Dermis blood vessel endothelial cell (primary cell): ENCODE measurements at places on chromosomes 2 and 18.
A peak's percentile ranks its signal among the peaks of the same experiment; 100 is the strongest.

DNA sequence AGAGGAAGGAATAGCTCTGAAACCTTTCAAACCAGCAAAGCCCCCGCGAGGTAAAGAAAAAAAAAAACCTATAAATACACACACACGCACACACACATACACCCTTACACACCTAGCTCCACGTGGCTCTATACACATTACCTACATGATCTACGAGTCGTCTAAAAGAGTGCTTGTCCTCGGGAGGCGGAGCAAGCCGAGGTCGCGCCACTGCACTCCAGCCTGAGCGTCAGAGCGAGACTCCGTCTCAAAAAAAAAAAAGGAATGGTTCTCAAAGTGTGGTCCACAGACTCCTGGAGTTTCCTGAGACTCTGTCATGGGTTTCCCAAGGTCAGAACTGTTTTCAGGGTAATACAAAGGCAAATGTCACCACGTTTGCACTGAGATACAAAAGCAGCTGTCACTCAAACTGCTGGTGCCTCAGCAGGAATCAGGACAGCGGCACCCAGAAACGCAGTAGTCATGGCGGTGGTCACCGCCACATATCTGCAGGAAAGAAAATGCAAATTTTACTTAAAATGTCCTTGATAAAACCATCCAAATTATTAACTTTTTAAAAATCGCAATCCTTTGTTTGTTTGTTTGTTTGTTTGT, 130.0 kb upstream of the GPC1 start:
- DNase-seq, result no peak

DNA sequence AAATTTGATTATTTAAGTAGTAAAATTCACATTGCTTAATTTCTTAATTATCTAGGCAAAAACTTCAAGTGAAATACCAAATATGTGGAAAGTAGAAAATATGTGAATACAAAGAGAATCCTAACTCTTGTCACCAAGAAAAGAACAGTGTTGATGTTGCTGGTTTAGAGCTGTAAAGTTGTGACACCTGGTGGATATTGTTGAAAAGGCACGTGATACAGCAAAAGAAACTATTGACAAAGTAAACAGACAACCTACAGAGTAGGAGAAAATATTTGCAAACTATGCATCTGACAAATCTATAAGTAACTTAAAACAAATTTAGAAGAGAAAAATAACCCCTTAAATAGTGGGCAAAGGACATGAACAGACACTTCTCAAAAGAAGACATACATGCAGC, 25.6 kb upstream of the ZC3H15 start:
- peak; percentile 50 for DNase-seq

DNA sequence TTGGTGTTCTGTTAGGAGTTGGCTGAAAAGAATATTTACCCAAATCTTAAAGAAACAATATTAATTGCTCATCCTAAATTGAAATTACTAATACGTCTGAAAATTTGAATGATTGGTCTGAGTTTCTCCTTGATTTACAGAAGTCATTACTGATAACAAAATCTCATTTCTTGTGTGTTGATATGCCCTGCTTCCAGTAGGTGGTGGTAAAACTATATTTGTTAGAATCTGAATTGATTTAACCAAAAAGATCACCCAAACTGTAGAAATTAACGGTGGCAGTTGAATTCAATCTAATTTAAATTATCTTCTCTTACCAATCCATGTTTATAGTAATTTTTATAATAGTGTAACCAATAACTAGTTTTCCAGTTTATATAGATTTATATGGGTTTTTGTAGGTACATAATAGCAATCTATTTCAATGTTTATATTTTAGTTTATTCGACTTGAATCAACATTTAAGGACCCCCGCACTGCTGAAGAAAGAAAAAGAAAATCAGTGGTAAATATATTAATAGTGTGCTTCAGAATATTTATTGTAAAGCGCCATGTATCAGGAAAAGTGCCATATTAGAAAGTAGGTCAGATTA, 38.3 kb downstream of the PAPOLG start:
- peak; percentile 61 for DNase-seq

GRCh38 chr2:19664646-19665045, 237.1 kb downstream of the TTC32 start:
- peak; percentile 68 for DNase-seq
